Inflammatory macrophage (primary cell): ENCODE measurements at places on chromosomes 16 and 17.

GRCh38 chr17:74923538-74924249 lies 379 bp upstream of the OTOP2 start:
- DNase-seq = peak; percentile 69

DNA sequence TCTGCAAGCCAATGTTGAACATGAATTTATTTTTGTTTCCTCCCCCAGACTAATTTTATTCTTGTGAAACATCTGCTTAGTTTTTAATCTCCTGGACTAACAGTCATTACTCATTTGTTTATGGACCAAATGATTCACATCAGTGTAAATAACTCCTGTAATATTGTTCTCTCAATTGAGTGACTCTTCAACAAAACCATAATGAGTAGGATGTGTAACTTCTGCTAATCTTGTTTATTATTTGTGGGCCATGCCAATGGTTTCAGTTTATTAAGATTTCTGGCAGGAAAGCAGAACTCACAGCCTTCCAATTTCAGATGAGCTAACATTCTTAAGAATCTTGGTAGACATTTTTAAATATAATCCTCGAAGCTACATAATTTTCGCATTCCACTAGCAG lies 1216.3 kb upstream of the GOT2 start:
- no peak for DNase-seq

- DNase-seq = no peak
Measured at GRCh38 chr16:80883159-80883642, 78.8 kb upstream of the CDYL2 start.

DNA sequence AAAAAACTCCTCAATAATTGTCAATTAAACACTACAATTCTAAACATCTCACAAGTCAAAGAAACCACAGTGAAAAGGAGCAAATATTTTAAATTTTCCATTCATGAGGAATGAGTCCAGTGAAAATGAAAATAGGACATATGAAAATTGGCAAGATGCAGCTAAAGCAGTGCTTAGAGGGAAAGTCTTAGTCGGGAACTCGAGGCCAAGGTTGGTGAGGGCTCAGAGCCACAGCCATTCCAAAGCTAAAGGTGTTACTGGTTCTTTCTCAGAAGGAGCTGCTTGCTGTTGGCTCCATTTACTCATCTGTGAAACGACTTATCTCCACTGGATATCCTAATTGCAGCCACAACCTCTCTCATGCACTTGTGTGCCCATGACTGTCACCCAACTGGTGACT lies 6.5 kb downstream of the SLC38A8 start:
- no peak for DNase-seq

DNA sequence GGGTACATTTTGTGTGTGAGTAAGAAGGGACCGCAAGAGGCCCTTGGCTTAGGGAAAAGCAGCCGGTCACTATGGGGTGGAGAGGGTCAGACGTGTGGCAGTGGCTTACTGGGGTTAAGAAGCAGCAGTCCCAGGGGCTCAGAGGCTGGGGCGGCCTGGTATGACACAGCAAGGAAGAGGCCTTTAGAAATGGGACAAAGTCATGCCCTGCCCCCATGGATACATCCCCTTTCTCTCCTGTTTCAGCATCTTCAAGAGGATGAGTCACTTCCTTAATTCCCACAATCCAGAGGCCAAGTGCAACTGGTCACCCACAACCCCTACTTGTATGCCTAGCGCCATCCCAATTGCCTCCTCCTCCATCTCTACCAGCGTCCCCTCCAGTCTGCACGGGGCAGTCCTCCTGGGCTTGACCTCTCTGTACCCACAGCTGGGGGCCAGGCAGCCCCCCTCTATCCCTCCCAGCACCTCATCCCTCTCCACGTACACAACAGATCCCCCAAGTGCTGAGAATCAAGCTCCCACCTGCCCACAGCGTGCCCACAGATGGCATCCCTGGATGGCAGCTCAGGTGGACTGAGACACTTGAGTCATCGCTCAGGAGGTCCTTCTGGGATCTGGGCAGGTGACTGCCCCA lies 6.9 kb upstream of the EFTUD2 start:
- peak; percentile 89 for DNase-seq
